Fibroblast of lung (primary cell): ENCODE measurements at places on chromosomes 7 and 10. TPM values are rescaled to one million over a fixed set of nuclear protein-coding genes. Genes with fewer than 3 reads are reported as not detected.

GRCh38 chr10:32941357-32941756, 16.7 kb downstream of the ITGB1 start:
- no peak for DNase-seq

DNA sequence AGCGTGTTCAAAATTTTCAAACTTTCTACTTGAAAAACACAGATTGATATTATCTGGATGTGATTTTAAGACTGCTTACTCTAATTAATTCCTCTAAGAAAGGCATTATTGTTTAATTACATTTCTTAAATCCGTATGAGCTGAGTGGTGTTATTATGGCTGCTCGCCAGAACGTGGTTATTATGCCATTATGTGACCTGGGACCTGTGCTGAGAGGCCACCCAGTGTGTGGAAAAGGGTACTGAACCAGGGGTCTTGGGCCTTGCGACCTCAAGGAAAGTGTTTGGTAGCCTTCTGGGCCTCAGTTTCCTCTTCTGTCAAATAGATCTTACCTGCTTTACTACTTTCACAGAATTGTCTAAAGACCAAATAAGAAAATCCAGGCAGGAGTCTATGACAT, 15.4 kb downstream of the LGI1 start:
- no peak for DNase-seq

- DNase-seq: no peak
Measured at GRCh38 chr10:132248455-132249225, 59.1 kb downstream of the STK32C start.

DNA sequence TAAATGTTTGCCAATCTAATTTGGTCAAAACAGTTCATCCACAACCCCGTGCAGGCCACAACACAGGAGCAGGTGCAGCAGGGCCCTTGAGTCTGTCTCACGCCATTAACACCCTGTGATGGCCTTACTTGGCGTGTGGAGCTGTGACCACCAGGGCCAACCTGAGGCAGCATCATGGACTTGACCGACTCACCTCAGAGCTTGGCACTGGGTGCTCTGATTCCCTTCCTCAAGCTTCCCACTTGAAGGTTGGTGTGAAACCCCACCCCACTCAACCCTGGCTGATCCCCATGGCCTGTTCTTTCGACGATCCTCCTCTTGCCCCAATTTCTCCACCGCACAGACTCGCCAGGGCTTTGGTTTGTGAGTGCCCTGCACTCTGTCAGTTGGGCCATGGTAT, 623.1 kb downstream of the PTPRN2 start:
- DNase-seq: no peak

- DNase-seq: peak; percentile 71
Measured at GRCh38 chr7:24756545-24757352, 515 bp downstream of the GSDME start.

DNA sequence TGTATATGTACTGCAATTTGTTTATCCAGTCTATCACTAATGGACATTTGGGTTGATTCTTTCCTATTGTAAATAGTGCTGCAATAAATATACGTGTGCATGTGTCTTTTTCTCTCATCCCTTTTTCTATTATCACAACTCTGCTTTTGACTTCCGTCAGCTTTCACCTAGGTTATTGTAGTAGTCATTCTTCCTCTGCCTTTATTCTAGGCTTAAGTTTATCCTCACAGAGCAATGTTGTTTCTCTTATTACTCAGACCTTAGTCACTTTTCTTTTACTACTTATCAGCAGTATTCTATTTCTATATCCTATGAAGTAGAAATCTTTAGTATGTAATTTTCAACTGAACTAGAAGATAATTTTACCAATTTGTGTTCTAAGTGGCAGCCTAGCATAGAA, 175.3 kb upstream of the SEMA3E start:
- peak; percentile 37 for DNase-seq

GRCh38 chr10:119331061-119331460, 123.7 kb downstream of the GRK5 start:
- no peak for DNase-seq

GRCh38 chr7:117010375-117011133, 57.3 kb downstream of the ST7 start:
- peak; percentile 62 for DNase-seq

GRCh38 chr10:2974503-2975207, 92.7 kb upstream of the PFKP start:
- DNase-seq: no peak

GRCh38 chr10:4812046-4812445, 14.0 kb upstream of the AKR1E2 start:
- DNase-seq: no peak

The CYP3A5 gene
- 0.51 and 1.9 TPM in 2 replicates for polyA plus RNA-seq

The NPY4R gene
- polyA plus RNA-seq: 0.07 and 0.24 TPM in 2 replicates

The OR2A5 gene
- not detected in 2 replicates for polyA plus RNA-seq

The NKX1-2 gene
- polyA plus RNA-seq: not detected in 2 replicates

The GDF2 gene
- polyA plus RNA-seq: not detected in 2 replicates
